Foreskin keratinocyte (primary cell): ENCODE measurements at places on chromosomes 16 and 17. TPM values are rescaled to one million over a fixed set of nuclear protein-coding genes. Genes with fewer than 3 reads are reported as not detected.

The CRYBA1 gene
- not detected in 2 replicates for total RNA-seq

The RGS11 gene
- total RNA-seq: not detected in 2 replicates

The PDILT gene
- not detected in 2 replicates for total RNA-seq

The KAT2A gene
- 31.6 and 35.0 TPM in 2 replicates for total RNA-seq

The DOC2A gene
- total RNA-seq: 0.27 and 0.56 TPM in 2 replicates

The KRT24 gene
- 0.07 TPM in 1 of 2 replicates, not detected in the other for total RNA-seq

The UMOD gene
- not detected in 2 replicates for total RNA-seq

The KRT27 gene
- not detected in 2 replicates for total RNA-seq

The GCGR gene
- not detected in 2 replicates for total RNA-seq

The PRAC1 gene
- not detected in 2 replicates for total RNA-seq

The CHST4 gene
- 0.11 TPM in 1 of 2 replicates, not detected in the other for total RNA-seq

The ORC6 gene
- total RNA-seq: 32.9 and 36.1 TPM in 2 replicates

The AGRP gene
- total RNA-seq: not detected in 2 replicates

The CCL16 gene
- total RNA-seq: not detected in 2 replicates

The CPD gene
- total RNA-seq: 31.2 and 31.8 TPM in 2 replicates

The EME1 gene
- 11.8 and 13.5 TPM in 2 replicates for total RNA-seq

The MAF gene
- total RNA-seq: 0.81 and 2.9 TPM in 2 replicates

The KIAA0753 gene
- 16.6 and 18.6 TPM in 2 replicates for total RNA-seq

The FN3K gene
- total RNA-seq: 1.2 and 1.4 TPM in 2 replicates

The ARL5C gene
- not detected in 2 replicates for total RNA-seq

The RPL19 gene
- total RNA-seq: 2,499 and 2,540 TPM in 2 replicates

The CNGB1 gene
- total RNA-seq: 0.14 and 0.25 TPM in 2 replicates

The ETV4 gene
- 57.4 and 61.2 TPM in 2 replicates for total RNA-seq

The TEX14 gene
- 0.04 TPM in 1 of 2 replicates, not detected in the other for total RNA-seq

The NAGS gene
- total RNA-seq: 16.2 and 16.3 TPM in 2 replicates

The ZC3H18 gene
- total RNA-seq: 28.9 and 34.9 TPM in 2 replicates

The SHBG gene
- not detected in 2 replicates for total RNA-seq

The HCRT gene
- total RNA-seq: not detected in 2 replicates

The CBFA2T3 gene
- total RNA-seq: 0.18 and 0.20 TPM in 2 replicates

The AOC3 gene
- 0.14 and 0.24 TPM in 2 replicates for total RNA-seq

The ZNF75A gene
- 17.0 and 17.7 TPM in 2 replicates for total RNA-seq

The KIF1C gene
- 106 and 110 TPM in 2 replicates for total RNA-seq

The ANKRD13B gene
- 9.2 and 11.7 TPM in 2 replicates for total RNA-seq

The RAMP2 gene
- total RNA-seq: not detected in 2 replicates

The CACNG3 gene
- not detected in 2 replicates for total RNA-seq

The KRTAP16-1 gene
- not detected in 2 replicates for total RNA-seq

The TAF1C gene
- total RNA-seq: 19.7 and 20.7 TPM in 2 replicates

The STX1B gene
- total RNA-seq: 0.39 and 0.61 TPM in 2 replicates

The CD300A gene
- not detected in 2 replicates for total RNA-seq
